ENCODE measurements at places on chromosomes 6 and 20. TPM values are rescaled to one million over a fixed set of nuclear protein-coding genes. Genes with fewer than 3 reads are reported as not detected.

GRCh38 chr20:4084721-4085120, 69.4 kb upstream of the RNF24 start:
- no peak for DNase-seq

The SUMO4 gene
- 2.2 TPM for total RNA-seq

The SRSF12 gene
- 0.36 TPM for total RNA-seq

DNA sequence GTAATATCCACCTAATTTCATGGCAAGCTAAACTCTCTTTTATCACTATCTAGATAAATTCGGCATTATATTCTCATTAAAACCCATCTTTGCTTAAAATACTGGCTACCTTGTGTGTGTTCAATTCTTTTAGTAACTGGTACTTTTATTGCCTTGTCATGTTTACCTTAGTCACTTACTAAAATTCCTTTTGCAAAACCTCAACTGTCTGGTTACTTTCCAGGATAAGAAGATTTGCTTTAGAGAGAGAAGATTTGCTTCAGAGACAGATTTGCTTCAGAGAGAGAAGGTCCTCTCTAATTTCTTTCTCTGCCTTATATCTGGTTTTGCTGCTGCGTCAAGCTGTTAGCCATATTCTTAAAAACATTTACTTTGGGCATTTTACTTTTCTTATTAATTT, 151.5 kb upstream of the MLIP start:
- peak; percentile 64 for DNase-seq

DNA sequence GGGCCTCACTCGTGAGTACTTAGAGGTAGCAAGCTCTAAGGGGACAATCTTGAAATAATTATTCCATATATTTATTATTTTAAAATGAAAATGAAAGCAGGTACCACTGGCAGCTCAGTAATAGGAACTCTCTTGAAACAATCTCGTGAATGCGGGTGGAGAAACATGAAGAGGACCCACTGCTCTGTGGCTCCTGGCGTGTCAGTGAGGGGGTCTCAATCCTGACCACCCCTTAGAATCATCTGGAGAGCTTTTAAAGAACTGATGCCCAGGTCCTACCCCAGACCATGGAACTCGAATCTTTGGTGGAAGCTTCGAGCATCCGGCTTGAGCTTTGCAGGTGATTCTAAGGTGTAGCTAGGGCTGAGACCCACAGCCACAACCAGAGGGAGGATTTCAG, 23.9 kb upstream of the PXDC1 start:
- no peak for DNase-seq

DNA sequence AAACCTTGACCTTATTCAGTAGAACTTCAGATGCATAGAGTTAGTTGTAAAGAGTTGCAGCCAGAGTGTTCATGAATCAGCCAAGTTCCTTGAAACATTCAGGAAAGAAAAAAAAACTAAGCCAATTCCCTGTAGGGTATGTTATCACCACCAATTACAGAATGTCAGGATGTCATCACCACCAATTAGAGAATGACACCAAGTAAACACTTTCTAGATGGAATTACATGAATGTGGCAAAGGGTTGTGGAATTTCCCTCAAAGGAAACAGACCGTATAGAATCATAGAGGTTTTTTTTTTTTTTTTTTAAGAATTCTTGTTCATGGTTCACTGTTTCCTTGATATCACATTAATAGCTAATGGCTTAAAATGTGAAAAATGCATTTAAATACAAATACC, 472.1 kb upstream of the RNF217 start:
- DNase-seq, result no peak

- peak; percentile 36 for DNase-seq
Measured at GRCh38 chr20:32004963-32005362, 5.3 kb upstream of the CCM2L start.

The CARMIL1 gene
- 3.3 TPM for total RNA-seq

The GPSM3 gene
- total RNA-seq, result 3.9 TPM

GRCh38 chr6:11282875-11283274, 50.4 kb upstream of the NEDD9 start:
- DNase-seq, result no peak

The SLC44A4 gene
- total RNA-seq, result 0.36 TPM

DNA sequence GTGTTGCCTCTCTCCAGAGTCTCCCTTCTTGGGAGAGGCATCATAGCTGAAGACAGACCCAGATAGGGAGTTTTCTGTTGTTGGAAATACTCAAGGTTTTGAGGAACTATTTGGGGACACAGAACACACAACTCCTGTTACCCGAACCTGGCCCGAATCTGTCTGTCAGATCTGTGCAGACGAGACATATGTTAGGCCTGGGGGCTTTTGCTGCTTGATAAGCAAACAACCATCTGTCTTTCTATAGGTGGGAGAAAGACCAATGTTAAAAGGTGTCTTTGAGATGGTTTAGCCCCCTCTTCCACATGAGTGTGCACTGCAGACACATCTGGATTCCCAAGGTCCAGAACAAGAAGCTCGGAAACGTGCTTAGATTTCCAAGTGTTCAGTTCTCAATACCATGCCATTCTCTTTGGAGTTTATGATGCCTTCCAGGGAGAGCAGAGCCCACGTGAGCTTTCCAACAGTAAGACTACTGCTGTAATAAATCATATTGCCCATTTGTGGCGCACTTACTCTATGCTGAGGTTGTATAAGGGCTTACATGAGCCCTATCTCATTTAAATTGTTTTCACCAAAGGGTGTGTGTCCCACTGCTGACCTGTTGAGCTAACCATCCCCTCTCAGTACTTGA, 3.8 kb upstream of the STX16 start:
- DNase-seq, result no peak

- DNase-seq, result no peak
Measured at GRCh38 chr6:144888621-144889020, 603.5 kb downstream of the UTRN start.

The TREML4 gene
- not detected for total RNA-seq

The PRKN gene
- total RNA-seq, result 0.28 TPM

- no peak for DNase-seq
Measured at GRCh38 chr20:64047968-64048401, 1.5 kb downstream of the SOX18 start.

GRCh38 chr6:152220786-152221185, 413.3 kb downstream of the ESR1 start:
- DNase-seq, result no peak

GRCh38 chr20:32672394-32672981, 1.3 kb downstream of the C20orf203 start:
- DNase-seq, result no peak

The PGC gene
- total RNA-seq, result not detected

GRCh38 chr20:768426-768978, at the start of gene SLC52A3:
Gene SLC52A3, minus strand, starts transcription at chr20:768500. Its CDS starts 2,726 bp downstream, at chr20:765774.
- no peak for DNase-seq

GRCh38 chr20:17461941-17462340, 69.2 kb downstream of the BFSP1 start:
- no peak for DNase-seq

- no peak for DNase-seq
Measured at GRCh38 chr20:40634891-40635290, 54.1 kb downstream of the MAFB start.

The MICB gene
- 11.7 TPM for total RNA-seq

GRCh38 chr6:41735427-41736185, at the start of gene TFEB:
Gene TFEB, minus strand, starts transcription at chr6:41735608. Its CDS starts 44,395 bp downstream, at chr6:41691213.
- DNase-seq, result peak; percentile 85

DNA sequence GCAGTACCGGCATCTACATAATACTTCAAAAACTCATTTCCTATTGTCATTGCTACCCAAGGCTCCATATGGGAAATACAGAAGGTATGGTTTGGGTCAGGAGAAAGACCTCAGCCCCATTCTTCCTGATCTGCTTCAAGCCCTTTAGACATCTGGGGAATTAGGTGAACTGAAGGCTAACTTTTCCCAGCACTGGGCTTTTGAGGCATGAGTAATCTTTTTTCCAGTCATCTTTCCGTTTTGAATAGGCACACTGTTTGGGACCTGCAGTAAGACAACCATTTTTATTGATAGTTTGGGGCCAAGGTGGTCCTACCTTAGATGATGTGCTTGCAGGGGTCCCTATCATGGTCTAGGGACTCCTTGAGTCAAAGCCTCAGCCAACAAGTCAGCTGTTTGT, 198.4 kb downstream of the HAO1 start:
- DNase-seq, result no peak

GRCh38 chr6:139028215-139028657, 309 bp upstream of the ABRACL start:
- DNase-seq, result no peak

- no peak for DNase-seq
Measured at GRCh38 chr6:79781916-79782315, 150.8 kb downstream of the SH3BGRL2 start.

The TRAM2 gene
- 77.2 TPM for total RNA-seq

DNA sequence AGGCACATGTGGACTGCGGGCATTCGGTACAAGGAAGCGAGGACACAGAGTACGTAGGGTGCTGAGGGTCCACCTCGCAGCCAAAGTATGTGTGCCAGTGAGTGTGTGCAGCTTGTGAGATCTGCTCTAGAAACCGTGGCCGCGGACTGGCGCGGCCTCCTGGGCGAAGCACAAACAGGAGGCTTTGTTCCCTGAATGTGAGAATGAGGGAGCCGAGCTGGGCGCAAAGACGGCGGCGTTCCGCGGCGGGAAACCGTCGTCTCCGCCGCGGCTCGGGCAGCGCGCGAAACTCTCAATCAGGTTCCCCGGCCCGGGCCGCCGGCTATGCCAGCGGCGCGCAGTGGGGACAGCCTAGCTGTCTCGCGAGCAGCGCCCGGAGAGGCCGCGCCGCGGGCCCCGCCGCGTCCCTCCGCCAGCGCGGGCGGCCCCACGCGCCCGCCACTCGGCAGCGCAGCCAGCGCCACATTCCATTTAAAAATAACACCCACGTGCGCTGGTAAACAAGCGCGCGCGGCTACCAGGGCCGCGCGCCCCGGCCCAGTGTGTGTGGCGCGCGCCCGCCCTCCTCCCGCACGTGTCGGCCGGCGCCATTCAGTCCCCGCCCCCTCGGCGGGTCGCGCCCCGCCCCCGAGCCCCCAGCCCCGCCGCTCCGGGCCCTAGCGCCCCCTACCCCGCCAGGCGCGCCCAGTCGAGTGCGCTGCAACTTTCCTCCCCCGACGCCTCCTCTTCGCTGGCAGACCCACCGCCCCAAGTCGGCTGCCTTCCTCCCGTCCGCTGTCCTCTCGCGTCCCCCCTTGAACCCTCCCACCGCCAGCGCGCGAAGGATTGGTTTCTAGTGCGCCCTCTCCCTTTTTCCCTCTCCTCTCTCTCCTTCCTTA, 3.0 kb upstream of the FOXO3 start:
- DNase-seq, result peak; percentile 62

GRCh38 chr20:33684533-33685327, 1.5 kb downstream of the E2F1 start:
- DNase-seq, result no peak

The OR2H1 gene
- total RNA-seq, result not detected

The CSTF1 gene
- 105 TPM for total RNA-seq

DNA sequence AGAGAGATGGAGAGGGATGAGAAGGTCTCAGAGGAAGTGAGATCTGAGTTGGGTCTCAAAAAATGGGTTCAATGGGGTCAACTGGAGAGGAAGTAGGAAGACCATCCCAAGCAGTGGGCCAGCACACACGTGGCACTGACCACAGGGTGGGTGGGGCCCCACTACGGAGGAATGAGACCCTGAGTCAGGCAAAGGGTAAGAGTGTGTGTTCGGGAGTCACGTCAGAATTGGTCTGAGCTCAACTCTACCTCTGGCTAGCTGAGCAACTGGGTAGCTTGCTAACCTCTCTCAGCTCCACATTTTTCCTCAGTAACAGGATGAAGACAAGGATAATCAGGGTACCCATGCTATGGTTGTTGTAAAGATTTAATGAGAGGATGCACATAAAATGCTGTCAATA, 79.0 kb downstream of the TRERF1 start:
- no peak for DNase-seq

The OVOL2 gene
- not detected for total RNA-seq

The MEP1A gene
- total RNA-seq, result not detected

GRCh38 chr6:90295854-90296340, 746 bp downstream of the BACH2 start:
- peak; percentile 68 for DNase-seq

The TTBK1 gene
- under 0.01 TPM for total RNA-seq

The NCOA7 gene
- total RNA-seq, result 12.9 TPM

DNA sequence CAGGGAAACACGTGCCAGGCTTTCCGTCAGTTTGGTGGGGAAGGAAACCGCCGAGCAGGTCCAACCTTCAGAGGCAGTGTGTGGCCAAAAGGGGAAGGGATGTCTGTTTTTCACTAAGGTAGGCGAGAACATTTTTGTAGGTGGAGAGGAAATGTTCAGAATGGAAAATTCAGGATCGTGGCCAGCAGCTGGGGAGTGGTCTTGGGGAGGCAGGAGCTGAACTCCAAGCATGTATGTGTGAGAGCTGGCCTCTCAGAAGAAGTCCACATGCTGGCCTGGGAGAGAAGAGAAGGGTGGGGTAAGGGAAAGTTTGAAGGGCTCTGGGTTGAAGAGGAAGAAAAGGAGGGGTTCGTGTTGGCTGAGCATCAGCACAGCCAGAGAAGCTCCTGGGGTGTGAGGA, 74.9 kb downstream of the SYNDIG1 start:
- no peak for DNase-seq

- DNase-seq, result peak; percentile 80
Measured at GRCh38 chr20:62662422-62662821, 20.1 kb downstream of the SLCO4A1 start.

DNA sequence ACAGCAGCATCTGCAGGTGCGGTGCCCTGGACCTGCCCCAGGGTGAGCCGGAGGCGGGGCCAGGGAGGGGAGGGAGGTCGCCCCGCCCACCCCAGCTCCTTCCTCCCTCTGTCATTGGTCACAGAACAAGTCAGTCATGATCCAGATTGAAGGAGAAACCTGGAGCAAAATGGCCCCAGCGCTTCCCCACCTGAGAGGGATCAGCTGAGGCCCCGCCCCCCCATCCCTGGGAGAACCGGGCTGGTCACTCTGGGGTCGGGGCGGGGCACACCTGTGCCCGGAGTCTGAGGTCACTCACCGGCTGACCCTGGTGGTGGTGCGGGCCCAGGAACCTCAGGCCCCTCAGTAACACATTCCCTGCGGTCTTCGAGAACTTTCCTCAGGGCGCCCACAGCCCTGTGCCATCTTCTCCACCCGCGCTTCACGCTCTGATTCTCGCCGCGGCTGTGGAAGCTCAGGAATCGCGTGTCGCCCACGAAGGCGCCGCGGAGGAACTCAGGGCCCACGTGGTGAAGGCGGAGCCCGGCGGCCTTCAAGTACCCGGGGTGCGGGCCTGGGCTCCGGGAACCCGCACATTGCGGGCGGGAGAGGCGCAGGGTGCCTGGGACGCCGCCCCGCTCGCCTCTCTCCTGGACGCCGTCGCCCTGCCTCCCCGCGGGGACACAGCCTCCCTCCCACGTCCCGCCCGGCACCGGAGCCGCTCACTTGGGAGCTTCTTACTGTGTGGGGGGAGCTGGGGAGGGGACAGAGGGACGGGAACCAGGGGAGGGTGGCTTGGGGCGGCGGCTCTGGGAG, 36.4 kb upstream of the HLA-C start:
- DNase-seq, result no peak

The LBP gene
- total RNA-seq, result not detected

DNA sequence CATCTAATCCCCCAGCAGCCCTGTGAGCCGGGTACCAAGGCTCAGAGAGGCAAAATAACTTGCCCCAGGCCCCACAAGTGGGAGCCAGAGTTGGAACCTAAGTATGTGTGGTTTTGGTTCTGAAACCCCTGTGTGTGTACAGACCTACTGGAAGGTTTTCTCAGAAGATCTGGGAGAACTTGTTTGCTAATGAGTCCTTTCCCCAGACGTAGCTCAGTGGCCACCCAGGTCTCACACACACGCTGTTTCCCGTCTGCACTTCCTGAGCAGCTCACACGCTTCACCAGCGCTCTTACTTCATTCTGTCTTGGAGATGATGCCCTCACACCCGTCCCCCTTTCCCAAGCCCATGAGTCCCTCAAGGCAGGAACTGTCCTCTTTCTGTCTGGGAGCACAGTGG, 8.2 kb downstream of the CCN5 start:
- DNase-seq, result no peak

The HLA-DOA gene
- not detected for total RNA-seq

- peak; percentile 27 for DNase-seq
Measured at GRCh38 chr20:50129662-50130355, 16.9 kb upstream of the UBE2V1 start.
